Naive thymus-derived CD4-positive, alpha-beta T cell (primary cell): ENCODE measurements at places on chromosomes 7 and 10. TPM values are rescaled to one million over a fixed set of nuclear protein-coding genes. Genes with fewer than 3 reads are reported as not detected.

DNA sequence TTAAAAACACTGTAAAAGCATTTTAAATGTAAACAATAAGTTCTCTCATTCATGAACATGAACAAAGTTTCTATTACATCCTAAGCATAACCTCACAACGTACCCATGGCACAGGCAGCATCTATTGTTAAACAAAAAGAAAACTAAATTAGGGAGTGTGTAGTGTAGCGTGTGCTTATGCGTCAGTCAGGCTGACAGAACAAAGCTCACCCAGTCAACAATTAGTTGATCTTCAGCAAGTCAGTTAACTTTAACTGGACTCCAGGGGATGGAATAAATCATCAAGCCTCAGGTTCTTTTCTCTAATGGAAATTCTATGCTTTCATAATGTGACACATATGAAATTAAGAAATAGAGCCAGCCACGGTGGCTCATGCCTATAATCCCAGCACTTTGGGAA is 91.6 kb upstream of the ODAD2 start:
- H3K27ac ChIP-seq, result no peak overlapping the region
- no peaks in the 10 kb centered on the region for H3K27me3 ChIP-seq
- no peak for DNase-seq
- no peak overlapping the region for H3K4me3 ChIP-seq

DNA sequence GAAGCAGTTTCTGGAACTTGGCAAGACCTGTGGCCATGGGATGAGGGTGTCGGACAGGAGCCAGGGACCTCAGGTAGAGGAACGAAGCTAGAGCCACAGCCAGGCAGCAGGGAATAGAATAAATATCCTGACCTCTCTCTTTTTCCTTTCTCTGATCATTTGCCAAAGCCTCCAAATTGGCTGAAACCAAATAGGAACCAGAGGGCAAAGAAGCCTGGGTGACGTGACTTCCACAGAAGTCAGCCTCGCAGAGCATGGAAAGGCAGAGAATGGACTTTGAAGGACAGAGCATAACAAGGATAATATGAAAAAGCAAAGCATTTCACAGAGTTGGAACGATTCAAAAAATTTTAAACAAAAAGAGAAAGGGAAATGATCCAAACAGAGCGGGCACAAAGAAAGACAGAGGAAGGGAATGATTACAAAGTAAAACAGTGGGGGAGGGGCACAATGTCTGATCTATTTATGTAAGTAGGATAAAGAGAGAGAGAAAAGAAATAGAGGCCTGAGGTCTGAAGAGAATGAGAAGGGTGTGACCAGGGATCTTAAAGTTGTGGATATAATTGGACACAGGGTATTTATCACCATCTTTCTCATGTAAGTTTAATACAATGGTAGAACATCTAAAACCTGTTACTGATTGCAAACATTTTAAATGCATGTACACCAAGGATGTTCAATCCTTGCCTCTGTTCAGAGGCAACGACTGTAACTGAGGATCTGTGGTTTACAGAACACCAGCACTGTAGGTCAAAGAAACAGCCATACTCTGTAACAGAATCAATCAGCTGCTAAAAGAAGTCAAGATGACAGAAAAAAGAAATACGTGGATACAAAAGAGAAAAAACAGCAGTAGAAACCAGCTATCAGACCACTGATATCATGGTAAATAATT is 4.5 kb upstream of the ZEB1 start:
- H3K27me3 ChIP-seq, result no peaks in the 10 kb centered on the region
- H3K36me3 ChIP-seq, result peaks cover 10% of the 10 kb centered on the region
- no peak overlapping the region for H3K4me3 ChIP-seq
- H3K4me1 ChIP-seq, result peaks cover 6% of the 10 kb centered on the region

DNA sequence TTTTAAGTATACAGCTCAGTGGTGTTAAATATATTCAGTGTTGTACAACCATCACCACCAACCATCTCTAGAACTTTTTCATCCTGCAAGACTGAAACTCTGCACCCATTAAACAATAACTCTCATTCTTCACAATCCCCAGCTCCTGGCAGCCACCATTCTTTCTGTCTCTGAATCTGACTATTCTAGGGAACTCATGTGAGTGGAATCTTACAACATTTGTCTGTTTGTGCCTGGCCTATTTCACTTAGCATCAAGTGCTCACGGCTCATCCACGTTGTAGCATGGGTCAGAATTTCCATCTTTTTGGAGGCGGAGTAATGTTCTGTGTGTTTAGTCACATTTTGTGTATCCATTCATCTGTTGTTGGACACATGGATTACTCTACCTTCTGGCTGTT is 40.8 kb upstream of the PFKFB3 start:
- H3K27ac ChIP-seq, result no peak overlapping the region
- no peaks in the 10 kb centered on the region for H3K27me3 ChIP-seq
- DNase-seq, result no peak

Gene OPN1SW
- total RNA-seq, result not detected

Gene NAT16
- total RNA-seq, result not detected

Gene TUBAL3
- not detected for total RNA-seq
